ENCODE measurements at places on chromosomes 6 and 20. TPM values are rescaled to one million over a fixed set of nuclear protein-coding genes. Genes with fewer than 3 reads are reported as not detected.

SEL1L2 gene
- not detected for total RNA-seq

ERVFRD-1 gene
- 0.16 TPM for total RNA-seq

LKAAEAR1 gene
- 0.25 TPM for total RNA-seq

LRRC1 gene
- total RNA-seq: 15.2 TPM

GSTA1 gene
- not detected for total RNA-seq

SLC22A3 gene
- total RNA-seq: not detected

C20orf144 gene
- not detected for total RNA-seq

ABHD16A gene
- total RNA-seq: 84.4 TPM

LY86 gene
- not detected for total RNA-seq

XKR7 gene
- total RNA-seq: not detected

MOG gene
- not detected for total RNA-seq

PRKN gene
- total RNA-seq: 0.16 TPM

FRS3 gene
- total RNA-seq: 0.97 TPM
